ENCODE measurements at places on chromosomes 3 and 15.
A peak's percentile ranks its signal among the peaks of the same experiment; 100 is the strongest.

GRCh38 chr15:23877502-23878412, 190.7 kb upstream of the NDN start:
- DNase-seq, result no peak

GRCh38 chr15:76289582-76289981, 21.7 kb downstream of the ETFA start:
- no peak for DNase-seq

DNA sequence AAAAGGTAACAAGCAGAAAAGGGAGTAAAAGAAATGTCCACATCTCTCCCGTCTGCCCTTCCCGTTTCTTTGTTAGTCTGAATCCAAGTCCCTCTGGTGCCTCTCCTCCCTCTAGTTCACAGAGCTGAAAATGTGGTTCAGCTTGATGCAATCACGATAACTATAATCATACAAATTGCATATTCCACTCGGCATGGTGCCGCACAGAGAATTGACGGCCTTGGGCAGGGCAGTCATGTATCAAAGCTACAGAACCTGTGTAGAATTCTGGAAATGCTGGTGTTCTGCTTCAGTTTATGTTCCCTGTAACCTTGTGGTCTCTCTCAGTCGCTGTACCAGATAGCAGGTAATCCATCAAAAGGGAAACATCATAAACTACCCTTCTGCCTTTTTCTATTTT, 562.9 kb upstream of the CBLB start:
- no peak for DNase-seq

DNA sequence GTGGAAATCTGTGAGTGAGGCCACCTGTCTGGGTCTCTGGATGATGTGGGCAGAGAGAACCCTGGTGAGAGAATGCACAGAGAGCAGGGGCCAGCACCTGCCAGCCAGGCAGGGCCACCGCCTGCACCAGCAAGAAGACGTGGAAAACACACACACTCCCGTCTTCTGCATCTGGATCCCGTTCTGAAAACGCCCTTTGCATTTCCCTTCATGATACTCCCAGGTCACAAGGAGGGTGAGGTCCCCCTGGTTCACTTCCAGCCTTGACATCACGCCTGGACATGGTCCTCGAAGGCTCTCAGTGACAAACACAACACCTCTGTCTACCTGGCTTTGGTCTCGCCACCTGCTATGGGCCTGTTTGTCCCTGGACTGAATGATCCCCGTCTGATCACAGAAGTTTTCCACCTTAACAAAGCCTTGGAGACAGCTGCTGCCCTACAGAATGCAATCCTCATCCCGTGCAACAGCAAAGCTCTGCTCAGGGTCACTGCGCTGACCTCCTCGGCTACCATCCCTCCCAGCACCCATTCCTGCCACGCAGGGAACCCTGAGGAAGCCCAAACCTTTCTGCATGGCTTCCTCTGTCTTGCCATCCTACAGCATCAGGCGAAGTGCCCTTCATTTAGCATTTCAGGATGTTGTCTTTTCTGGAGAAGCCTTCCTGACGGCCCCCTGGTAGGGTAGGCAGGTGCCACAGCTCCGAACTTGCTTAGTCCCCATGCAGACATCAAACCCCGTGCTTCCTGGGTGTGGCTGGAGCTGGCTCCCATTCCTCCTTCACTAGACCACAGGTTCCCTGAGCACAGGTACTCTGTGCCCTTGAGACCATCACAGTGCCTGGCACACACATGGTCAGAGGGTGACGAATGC, 122.5 kb downstream of the ATP10A start:
- no peak for DNase-seq

DNA sequence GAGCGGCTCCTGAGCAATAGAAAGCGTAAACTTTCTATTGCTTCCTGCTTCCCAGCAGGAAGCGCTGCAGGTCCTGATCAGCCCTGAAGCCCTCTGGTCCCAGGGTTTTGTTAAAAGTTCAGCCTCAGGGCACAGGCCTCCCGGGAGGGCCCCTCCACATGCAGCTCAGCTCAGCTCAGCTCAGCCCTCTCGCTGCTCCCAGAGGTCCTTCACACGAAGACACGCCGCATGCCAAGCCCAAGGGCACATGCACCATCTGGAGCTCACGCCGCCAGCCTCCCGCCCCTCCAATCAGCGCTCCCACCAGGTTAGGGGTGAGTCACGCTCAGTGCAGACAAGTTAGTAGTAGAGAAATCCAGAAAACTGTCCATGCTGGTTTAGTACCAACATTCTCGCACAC, 12.7 kb downstream of the TKT start:
- peak; percentile 81 for DNase-seq

GRCh38 chr3:82927309-82928253, 1166.1 kb upstream of the GBE1 start:
- DNase-seq, result no peak

DNA sequence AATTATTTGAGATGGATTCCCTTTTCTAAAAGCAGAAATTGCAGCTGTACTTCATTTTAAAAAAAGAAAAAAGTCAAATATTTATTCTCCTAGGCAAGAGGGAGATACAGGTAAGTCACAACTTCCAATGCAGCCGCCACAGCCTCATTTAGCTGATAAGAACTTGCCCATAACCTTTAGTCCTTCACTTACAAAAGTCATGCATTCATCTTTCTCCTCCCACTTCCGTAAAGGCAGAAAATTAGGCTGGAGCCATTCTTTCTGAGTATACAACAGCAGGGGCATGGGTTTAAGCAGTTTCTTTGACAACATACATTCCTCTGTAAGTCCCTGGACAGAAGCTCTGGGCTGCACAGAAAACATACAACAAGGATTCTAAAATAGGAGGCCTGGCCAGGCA, 4.3 kb downstream of the SUCLG2 start:
- no peak for DNase-seq

GRCh38 chr15:27459836-27460235, 488.9 kb downstream of the GABRG3 start:
- no peak for DNase-seq

DNA sequence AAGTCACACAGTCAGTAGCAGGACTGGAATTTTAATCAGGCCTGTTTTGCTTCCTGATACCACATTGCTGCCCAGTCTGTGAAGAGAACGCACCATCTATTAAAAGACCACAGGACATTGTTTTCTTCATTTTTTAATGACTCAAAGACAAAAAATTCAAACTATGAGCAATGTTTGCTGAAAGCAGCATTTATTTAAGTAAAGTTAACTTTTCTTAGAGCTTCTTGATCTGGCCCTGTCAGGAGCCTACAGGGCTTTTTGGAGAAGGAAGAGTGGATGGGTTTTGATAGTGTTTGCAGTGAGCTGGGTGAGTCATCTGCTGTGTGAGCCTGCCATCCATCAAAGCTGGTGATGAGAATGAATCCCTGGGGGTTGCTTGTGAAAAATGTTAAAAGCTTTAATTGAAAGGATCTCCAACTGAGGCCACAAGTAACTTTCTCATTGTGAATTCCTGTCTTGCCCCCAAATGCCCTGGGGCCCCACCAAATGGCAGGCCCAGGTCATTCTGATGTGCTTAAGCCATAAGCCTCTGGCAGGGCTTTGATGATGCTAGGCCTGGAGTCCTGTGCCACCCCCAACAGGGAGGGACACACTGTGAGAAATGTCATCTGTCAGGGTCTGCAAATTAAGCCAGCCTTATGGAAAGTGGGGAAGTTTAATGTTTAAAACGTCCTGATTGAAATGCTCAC, 136.2 kb upstream of the PFN2 start:
- peak; percentile 99 for DNase-seq

DNA sequence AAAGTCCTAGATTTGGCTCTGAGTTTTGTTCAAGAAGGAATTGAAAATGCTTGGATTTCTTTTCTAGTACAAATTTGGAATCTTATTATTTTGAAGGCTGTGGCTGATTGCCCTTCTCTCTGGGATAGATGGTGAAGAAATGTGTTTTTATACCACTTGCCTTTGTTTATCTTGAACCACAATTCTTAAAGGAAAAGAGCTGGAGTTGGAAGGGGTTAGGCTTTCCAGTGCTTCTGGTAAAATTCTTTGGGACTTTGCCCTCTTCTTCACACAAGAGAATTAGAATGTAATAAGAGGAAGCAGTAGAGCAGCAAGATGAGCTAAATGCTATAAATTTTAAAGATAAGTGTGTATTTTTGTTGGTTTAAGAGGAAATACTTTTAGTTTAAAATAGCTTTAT, 65.8 kb downstream of the COL6A5 start:
- no peak for DNase-seq

- DNase-seq, result no peak
These were observed 56.9 kb upstream of the CD96 start for GRCh38 chr3:111485086-111485485.

DNA sequence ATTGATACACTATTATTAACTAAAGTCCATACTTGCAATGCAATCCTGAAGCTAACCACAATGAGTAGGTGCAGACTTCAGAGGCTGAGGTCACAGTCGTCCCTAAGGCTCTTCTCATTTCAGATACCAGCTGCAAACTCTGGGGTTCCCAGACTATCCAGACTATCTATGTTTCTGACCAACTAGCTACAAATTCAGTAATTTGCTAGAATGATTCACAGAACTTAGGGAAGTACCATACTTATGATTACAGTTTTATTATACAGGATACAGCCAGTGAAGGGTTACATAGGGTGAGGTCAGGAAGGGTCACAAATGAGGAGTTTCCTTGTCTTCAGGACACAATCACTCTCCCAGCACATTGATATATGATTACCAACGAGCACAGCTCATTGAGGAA, 36.5 kb downstream of the PPM1L start:
- no peak for DNase-seq

DNA sequence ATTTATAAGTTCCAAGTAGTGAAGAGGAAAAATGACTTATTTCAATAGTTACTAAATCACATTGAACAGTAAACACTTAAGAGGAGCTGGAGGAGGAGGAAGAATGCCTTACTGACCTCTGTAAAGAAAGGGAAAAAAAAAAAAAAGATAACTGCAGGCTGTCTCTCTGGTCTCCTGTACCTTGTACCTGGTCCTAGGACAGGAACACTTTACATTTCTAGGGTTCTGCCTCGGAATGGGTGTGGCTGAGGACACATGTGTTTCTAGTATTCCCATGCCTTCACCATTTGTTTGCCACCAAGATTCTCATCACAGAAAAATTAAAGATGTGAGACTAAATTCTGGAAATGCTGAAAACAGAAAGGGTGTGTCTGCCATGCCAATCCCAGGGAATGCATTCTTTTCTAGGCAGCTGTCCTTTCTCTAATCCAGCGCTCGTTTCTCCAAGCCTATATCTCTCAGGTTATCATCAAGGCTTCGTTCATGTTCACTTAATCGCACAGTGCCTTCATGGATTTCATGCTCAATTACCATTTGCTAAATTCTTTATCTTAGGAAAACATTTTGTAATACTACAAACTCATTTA, 1208.3 kb downstream of the OTOL1 start:
- DNase-seq, result no peak

- no peak for DNase-seq
These were observed 39.4 kb upstream of the MRPS22 start for GRCh38 chr3:139304383-139304782.

- DNase-seq, result peak; percentile 50
These were observed 65.5 kb upstream of the DCBLD2 start for GRCh38 chr3:98966862-98967546.

GRCh38 chr15:44295750-44296431, 7.4 kb downstream of the GOLM2 start:
- DNase-seq, result peak; percentile 6

GRCh38 chr15:67465196-67465952, 55.6 kb upstream of the C15orf61 start:
- DNase-seq, result no peak

Data from EL (cell line).